ENCODE measurements at places on chromosomes 4 and X.

GRCh38 chr4:15654593-15655222 lies 449 bp downstream of the FBXL5 start:
- DNase-seq: peak; percentile 58

DNA sequence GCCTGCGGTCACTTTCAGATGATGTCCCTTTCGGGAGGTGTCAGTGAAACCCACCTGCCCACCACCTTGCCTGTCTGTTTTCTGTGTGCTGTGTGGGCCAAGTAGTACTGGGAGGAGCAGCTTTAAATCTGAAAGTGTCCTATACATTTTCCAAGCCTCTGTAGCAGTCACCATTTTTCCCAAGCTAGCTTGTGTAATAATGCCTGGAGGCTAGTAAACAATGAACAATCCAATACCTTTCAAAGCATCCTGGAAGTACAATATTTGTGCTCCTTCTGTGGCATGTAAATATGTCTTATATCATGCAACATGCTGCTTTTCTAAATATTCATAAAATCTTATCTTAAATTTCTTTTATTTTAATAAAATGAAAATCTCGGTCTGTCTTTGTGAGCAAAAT lies 111.6 kb upstream of the C1GALT1C1 start:
- DNase-seq: no peak

DNA sequence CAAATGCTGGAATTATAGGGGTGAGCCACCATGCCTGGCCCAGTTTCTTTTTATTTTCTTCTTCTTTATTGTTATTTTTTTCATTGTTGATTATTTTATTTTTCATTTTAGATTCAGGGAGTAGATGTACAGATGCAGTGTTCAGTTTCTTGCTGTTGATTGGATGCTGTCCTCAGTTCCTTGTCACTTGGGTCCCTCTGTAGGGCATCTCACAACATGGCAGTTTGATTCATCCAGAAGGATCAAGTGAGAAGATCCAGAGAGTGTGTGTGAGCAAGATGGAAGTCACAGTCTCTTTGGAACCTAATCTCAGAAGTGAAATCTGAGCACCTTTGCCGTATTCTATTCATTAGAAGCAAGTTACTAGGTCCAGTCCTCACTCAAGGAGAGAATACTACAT lies 20.9 kb downstream of the HMGB3 start:
- DNase-seq: no peak

- DNase-seq: no peak
Measured at GRCh38 chrX:124940531-124940930, 379.1 kb upstream of the TEX13C start.

DNA sequence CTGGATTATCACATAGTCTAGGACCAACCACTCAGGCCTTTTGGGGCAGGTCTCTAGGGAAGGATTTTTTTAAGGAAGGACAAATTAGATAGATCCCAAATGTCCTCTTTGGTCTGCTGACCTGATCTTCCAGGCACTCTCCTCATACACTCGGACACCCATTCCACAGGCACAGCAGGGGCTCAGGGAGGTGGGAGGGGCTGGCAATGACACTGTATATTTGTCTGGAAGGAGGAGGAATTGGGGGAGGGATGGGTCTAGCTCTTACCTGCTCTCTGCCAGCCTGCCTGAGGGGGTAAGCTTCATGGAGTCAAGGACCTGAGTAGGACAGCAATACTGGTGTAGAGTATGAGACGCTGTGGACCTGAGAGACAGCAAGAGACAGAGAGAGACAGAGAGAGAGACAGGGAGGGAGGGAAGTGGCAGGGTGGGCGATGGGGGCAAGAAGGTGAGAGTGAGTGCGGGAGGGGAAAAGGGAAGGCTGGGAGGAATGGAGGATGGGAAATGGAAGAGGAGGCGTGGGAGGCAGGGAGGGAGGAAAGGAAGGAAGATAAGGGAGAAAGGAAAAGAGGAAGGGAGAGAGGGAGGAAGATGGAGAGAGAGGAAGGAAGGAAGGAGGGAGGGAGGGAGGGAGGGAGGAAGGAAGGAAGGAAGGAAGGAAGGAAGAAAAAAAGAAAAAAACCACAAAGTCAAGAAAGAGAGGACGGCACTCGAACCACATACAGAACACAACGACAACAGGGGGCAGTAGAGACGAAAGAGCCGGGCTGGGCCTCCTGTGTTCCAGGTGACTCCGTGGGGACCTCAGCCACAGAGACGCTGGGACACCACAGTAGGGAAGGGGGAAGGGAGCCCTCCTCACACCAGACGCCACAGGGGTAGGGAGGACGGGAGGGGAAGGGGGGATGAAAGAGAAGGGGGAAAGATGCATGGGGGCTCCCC lies 1.8 kb downstream of the IQSEC2 start:
- no peak for DNase-seq

DNA sequence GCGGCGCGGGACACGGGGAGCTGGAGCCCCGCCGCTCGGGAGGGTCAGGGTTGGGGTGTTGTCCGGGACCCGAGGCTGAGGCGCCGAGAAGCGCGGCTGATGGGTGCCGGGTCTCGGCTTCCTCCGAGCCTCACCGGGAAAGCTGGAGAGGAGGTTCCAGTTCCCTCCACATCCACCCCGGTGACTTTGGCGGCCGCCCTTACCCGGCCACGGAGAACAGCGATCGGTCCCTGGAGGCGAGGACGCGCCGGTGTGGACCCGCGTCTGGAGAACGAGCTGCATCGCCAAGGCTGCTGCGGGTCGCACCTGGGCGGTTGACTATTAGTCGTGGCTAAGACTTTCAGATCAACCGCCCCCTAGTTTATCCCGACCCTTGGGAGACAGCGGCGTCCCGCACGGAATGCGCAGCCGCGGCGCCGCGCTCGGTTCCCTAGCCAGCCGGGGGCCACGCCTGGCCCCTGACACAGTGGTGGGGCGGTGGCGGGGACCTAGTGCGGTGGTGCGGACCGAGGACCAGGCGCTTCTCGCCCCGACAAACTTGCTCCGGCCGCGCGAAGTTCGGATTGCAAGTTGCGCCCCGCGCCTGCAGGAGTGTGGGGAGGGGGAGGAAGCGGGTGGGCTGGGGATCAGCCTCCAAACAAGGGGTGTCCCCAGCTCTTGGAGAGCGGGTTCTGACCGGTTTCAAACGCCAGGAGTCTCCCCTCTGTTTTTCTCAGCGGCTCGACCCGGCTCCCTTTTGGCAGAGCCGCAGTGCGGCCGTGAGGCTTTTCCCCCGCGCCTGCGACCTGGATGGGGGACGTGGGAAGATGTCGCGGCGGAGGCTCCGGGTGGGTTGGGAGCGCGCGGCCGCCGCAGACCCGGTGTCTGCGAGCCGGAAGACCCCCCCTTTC lies 568 bp downstream of the FHDC1 start:
- DNase-seq: peak; percentile 54

DNA sequence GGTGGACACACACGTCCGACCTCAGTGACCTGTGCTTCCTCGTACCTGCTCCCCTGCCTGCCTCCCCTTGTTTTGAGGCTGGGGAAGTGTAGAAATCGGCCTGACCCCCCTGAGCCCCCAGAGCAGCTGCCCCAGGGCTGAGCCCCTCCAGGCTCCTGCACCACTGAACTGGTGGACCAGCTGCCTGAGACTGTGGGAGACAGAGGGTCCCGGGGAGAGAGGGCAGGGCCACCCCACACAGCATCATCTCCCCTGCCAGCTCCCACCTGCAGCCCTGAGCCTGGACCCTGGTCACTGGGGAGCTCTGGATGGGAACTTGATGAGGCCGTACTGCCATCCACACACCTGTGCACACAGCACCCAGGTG lies 15.0 kb upstream of the NAT8L start:
- DNase-seq: no peak

- DNase-seq: no peak
Measured at GRCh38 chrX:8632924-8633323, 99.0 kb downstream of the ANOS1 start.

DNA sequence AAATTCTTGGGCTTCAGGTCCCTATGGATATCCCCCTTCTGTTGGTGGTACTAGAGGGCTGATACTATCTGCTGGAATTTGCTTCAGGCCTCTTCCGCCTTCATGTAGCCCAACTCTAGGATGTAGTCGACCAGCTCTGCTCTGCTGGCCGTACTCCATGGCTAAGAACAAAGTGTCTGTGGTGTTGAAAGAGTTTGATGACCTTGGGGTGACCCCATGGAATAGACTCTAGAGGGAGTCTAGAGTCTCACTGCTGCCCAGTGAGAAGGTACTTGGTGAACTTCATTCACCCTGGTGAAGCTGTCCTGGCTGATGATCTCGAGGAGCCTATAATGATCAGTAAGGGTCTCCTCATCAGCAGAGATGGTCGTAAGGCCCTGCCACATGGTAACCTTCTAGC lies 11.7 kb downstream of the SOWAHB start:
- no peak for DNase-seq

- DNase-seq: no peak
Measured at GRCh38 chr4:90769251-90769650, 642.1 kb downstream of the CCSER1 start.

DNA sequence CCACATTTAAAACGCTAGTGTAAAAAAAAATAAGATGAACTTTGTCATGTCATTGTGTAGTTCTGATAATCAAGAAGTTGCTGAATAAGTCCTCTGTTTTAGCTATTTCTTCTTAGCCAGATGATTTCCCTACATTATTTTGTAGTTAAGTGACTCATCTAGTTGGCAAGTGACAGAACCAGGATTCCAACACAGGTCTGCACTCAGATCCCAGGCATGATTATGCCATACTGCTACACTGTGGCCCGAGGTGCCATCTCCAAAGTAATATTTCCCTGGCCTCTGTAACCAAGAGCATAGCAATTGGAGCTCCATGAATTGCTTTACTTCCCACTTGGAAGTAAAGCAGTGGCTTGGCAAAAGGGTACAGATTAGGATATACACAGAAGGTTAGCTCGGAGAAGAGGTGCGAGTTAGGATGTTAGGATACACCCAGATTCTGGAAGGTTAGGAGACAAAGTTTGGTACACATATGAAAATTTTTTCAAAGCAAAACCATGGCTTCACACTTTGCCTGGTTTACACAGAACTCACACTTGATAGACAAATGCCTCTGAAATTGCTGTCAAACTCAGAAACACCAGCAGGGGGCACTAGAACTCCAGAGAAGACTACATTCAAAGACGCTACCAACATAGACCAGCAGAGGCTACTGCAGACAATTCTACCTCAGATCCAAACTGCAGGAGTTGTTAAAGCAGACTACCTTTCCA lies 41.4 kb downstream of the SRPX2 start:
- DNase-seq: peak; percentile 84

DNA sequence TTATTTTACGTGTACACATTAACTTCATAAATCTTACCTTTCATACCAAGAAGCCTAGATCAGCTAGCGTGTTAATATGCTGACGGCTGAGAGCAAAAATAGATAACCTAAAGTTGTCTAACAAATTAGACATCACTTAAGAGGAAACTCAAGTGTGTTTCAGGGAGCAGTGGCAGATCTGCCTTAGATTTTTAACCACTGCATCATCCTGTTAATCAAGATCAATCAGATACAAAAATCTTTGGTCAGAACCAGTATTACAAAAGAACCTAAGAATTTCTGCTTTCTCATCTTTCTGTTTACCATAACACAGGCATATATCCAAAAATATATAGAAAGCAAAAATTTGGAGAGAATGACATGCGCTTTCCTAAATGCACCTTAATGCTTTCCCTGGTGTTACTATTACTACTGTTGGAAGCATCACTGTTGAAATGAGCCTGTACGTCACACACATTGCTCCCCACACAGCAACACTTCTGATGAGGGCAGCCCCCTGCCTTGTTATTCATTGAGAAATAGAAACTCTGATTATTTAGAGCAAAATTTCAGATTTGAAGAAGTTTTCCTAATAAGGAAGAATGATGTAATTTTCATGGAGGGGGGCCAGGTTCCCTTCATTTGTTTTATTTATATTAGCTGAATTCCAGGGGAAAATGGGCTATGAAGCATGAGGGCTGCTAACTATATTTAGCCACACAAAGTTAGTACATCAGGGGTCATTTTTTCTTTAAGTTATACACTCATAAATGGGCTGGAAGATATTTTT lies 152.3 kb downstream of the CBR4 start:
- peak; percentile 45 for DNase-seq

GRCh38 chrX:66634272-66634671 lies 4.6 kb downstream of the EDA2R start:
- no peak for DNase-seq

- no peak for DNase-seq
Measured at GRCh38 chr4:88828842-88829571, 131.4 kb upstream of the NAP1L5 start.

DNA sequence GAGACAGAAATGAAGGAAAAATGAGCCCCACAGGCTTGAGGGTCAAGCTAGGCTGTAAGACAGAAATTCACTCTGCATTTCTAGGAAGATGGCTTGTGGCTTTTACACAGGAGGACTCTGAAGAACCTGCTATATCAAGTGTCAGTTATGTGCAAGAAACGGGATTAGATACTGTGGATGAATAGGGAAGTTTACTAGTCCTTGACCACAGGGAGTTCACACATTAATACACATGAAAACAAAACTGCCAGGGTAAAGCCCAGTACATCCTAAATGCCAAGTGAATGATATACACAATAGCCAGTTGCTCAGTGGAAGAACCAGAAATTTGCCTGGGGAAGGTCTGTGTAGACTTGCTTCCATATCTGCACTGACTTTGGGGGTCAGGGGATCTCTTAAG lies 53.5 kb downstream of the TMEM131L start:
- DNase-seq: no peak

DNA sequence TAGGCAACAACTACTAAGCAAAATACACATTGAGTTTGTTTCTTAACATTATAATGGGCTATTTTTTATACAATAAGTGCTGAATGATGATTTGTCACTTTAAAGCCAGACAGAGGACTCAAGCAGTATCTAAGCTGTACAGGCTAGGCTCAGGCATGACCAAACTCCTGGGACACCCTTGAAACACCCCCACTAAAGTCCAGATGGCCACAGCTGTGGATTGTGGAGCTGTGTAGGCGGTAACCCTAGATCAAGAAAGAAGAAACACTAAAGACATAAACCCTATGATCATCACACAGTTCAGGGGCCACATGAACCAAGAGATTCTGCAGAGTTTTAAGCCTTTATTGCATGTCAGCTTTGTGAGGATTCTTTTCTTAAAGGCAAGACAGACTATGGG lies 25.1 kb downstream of the TAB3 start:
- no peak for DNase-seq

DNA sequence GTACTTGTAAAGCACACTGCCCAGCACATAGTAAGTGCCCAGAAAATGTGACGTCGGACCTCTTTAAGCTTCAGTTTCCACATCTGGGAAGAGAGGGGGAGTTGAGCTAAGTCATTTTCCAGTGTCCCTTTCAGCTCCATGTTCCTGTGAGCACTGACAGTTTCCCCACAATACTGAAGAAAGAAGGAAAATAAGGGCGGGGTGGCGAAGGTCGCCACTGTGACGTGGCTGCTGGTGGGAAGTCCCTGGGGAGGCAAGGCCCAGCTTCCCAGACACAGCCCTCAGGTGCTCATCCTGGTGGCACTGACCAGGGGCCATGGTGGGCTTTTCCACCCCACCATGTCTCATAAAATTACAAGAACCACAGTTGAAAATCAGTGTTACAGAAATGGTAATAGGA lies 121.8 kb downstream of the PTTG2 start:
- no peak for DNase-seq

- DNase-seq: no peak
Measured at GRCh38 chr4:38015886-38016515, 55.8 kb downstream of the PTTG2 start.

DNA sequence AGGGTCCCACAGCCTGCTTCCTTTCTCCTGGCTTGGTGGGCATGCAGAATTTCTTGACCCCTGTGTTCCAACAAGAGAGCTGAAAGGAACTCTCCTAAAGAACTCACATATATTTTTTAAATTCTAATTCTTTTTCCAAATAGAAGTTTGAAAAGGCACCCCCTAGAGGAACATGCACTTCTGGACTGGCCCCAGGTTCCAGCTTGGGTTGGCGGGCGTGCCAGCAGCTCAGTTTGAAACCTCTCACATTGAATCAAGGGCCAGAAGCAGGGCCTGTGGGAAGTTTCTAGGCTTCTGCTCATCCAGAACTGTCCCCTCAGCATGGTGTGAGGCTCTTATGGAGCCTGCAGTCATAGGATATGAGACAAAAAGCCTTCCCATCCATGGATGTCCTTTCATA lies 132.6 kb downstream of the ATG4A start:
- DNase-seq: no peak
